Esophagus squamous epithelium (tissue), 5 donors: ENCODE measurements at places on chromosomes 4 and X.

- DNase-seq: no peak
Observed at GRCh38 chrX:71629467-71629866, 11.2 kb upstream of the CXCR3 start.

GRCh38 chr4:173748353-173748752 lies 218.3 kb upstream of the HAND2 start:
- DNase-seq: no peak

DNA sequence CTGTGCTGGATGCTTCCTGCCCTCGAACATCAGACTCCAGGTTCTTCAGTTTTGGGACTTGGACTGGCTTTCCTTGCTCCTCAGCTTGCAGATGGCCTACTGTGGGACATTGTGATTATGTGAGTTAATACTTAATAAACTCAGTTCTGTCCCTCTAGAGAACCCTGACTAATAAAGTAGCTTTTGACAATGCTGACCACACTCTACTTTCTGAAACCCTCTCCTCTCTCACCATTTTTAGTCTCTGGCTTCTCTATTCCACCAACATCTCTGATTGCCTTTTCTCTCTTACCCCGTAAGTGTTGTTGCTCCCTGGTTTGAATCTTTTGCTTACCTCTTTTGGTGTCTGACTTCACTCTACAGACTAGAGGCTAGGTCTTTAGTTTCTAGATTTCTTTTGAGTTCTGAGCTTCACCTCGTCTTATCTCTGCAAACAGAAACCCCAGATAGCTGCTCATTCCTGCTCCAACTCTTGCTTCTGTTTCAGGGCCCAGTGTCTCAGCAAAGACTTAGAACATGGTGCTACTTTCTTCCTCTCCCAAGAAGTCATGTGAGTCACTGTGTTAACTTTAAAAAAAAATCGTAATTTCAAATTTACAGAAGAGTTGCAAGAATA lies 11.4 kb downstream of the TMSB4X start:
- no peak for DNase-seq

GRCh38 chr4:131427000-131427399 lies 1722.1 kb upstream of the PCDH10 start:
- no peak for DNase-seq

GRCh38 chrX:65586491-65586890 lies 51.9 kb upstream of the LAS1L start:
- DNase-seq: no peak

- no peak for DNase-seq
Observed at GRCh38 chrX:119690921-119691716, 1.8 kb downstream of the SEPTIN6 start.

GRCh38 chr4:95867919-95868318 lies 28.0 kb downstream of the PDHA2 start:
- no peak for DNase-seq

DNA sequence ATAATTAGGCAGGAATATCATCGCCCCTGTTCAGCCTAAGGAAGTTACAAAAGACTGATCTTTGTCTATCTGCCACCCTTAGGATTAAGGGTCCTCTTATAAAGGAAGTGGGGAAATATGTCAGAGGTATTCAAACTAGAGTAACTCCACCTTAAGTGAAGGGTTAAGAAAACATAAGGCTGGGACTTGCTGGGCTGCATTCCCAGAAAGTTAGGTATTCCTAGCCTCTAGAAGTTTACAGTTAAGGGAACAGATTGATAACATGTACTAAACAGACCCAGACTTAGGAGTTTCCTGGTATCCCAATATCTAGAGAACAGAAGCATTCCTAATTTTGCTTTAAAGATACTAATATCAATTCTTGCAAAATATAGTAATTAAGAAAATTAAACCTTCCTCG lies 6.0 kb downstream of the CXCL2 start:
- DNase-seq: no peak

GRCh38 chr4:83212041-83212851 lies 72.4 kb downstream of the COQ2 start:
- DNase-seq: no peak

DNA sequence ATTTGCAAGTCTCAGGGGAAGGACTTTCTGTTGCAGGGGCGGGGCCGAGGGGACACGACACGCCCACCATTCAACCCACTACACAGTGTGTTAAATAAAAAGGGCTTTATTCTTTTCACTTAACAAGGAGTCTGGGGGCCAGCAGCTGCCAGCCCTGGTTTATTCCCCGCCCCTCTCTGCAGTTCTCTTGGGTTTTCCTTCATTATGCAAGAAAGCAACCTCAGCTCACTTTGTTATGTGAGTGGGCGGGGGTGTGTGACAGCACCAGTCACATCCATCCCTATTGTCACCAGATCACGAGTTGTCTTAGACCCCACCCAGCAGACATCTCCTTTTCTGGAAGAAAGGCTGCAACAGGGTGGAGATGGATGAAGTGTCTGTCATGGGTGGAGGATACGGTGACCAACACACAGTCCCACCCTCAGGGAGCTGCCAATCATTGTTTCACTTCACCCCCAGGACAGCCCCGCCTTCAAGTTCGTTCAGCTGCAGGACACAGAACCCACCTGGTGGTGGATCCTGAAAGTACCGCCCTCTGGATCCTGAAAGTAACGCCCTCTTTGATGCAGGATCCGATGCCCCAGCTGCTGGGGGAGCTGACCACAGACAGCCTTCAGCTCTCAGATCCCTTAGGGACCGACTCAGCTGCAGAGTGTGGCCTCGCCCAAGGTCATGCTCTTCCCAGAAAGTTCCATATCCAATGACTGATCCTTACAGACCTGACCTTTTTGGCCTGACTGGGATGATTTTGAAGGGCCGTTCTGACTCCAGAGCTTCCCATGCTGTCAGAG lies 79.6 kb downstream of the SMIM20 start:
- DNase-seq: no peak

DNA sequence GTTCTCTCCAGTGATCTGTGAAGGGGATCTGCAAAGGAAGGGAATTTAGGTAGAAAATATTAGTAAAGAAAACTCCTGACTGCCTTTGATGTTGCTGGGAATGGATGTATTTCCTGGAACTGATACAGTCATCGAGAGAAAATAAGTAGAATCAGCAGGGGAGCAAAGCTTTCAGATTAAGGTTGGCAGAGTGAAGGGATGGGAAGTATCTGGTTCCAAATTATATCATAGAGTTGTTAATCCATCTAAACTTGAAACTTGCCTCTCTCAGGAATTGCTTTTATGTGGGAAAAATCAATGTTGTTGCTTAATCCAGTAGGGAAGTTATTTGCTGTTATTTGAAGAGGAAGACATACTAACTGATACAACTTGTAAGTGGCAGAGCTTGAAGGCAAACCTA lies 19.3 kb downstream of the EPHA5 start:
- DNase-seq: no peak

DNA sequence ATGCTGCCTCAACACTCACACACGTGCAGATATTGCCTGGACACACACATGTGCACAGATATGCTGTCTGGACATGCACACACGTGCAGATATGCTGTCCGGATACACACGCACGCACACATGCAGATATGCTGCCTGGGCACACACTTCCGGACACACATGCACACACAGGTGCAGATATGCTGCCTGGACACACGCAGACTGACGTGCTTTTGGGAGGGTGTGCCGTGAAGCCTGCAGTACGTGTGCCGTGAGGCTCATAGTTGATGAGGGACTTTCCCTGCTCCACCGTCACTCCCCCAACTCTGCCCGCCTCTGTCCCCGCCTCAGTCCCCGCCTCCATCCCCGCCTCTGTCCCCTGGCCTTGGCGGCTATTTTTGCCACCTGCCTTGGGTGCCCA lies 14.7 kb downstream of the FGFRL1 start:
- DNase-seq: no peak

DNA sequence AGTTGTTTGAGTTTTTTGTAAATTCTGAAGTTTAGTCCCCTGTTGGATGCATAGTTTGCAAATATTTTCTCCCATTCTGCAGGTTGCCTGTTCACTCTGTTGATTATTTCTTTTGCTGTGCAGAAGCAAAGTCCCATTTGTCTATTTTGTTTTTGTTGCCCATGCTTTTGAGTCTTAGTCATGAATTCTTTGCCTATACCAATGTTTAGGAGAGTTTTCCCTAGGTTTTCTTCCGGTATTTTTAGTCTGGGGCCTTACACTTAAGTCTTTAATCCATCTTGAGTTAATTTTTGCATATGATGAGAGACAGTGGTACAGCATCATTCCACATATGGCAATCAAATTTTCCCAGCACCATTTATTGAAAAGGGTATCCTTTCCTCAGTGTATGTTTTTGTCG lies 405.8 kb upstream of the RPS6KA3 start:
- no peak for DNase-seq

- no peak for DNase-seq
Observed at GRCh38 chrX:136021903-136022302, 36.7 kb downstream of the SLC9A6 start.

- no peak for DNase-seq
Observed at GRCh38 chr4:68426516-68426915, 20.7 kb upstream of the TMPRSS11E start.

GRCh38 chr4:186149872-186150271 lies 41.5 kb upstream of the CYP4V2 start:
- no peak for DNase-seq

GRCh38 chr4:53120778-53121177 lies 245.1 kb downstream of the SCFD2 start:
- no peak for DNase-seq

GRCh38 chr4:158018831-158019230 lies 154.0 kb downstream of the GASK1B start:
- no peak for DNase-seq

GRCh38 chr4:149987330-149988086 lies 90.7 kb upstream of the DCLK2 start:
- no peak for DNase-seq

DNA sequence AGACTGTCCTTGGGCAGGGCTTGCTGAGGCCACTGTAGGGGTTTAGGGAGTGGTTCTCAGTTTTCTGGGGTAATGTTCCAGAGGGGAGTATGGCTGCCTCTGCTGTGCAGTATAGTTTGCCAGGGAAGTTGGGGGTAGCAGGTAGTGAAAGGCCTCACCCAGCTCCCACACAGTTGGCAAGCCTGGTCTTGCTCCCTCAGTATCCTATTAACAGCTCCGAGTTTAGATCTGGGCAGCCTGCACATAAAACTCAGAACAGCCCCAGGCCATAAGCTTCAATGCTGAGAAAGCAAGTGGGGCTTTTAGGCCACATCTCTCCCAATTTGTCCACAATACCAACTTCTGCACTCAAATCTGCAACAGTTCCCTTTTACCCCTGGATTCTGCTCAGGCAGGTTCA lies 205.2 kb downstream of the GALNTL6 start:
- DNase-seq: no peak

- no peak for DNase-seq
Observed at GRCh38 chr4:47674144-47674543, 163.7 kb downstream of the CORIN start.

DNA sequence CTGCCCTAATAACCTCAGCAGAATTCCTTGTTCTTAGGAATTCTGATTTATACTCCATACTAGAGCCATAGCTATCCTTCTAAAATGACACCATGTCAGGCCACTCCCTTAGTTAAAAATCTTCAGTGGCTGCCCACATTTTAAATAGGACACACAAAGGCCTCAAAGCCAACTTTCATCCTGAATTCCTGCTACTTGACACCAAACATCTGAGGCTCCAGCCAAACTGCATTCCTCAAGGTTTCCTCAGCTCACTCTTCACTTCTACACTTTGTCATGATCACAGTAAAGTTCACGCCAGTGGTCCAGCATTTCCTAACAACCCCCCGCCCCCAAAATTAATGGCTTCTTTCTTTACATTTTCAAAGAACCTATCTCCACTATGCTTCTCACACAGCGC lies 124.3 kb downstream of the ADGRA3 start:
- DNase-seq: no peak

- no peak for DNase-seq
Observed at GRCh38 chrX:18455384-18455783, 30.0 kb downstream of the CDKL5 start.

GRCh38 chr4:113607147-113607720 lies 154.3 kb downstream of the CAMK2D start:
- no peak for DNase-seq

DNA sequence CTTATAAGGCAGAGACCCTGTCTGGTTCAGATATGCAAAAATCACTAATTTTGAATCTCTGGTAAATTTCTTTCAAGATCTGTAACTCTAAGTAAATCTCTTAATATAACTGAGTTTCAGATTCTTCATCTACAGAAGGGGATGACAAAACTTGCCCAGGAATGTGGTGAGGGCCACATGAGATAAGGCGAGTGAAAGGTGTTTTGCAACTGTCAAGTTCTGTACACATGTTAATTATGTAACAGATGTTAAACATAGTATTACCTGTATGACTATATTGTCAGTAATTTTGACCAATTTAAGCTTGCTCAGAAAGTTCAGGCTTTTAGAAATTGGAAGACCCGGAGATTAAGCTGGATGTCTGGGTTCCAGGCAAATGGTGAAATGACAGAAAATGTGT lies 549 bp upstream of the GLRB start:
- DNase-seq: no peak

DNA sequence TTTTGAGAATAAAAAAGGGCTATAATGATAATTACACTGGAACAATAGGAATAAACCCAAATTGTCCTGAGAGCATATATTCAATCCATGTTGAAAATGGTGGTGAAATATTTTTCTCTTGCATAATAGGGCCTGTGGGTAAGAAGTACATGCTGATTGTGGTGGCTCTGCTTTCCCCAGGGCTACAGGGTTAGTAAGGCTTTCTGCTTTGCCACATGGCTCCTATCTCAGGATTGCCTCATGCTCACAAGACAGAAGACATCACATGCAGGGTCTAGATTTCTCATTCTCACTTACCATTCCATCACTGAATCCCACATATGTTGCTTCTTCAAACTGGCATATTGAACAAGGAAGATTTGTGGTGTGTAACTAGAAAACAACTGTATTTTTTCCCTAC lies 12.4 kb upstream of the VEGFC start:
- no peak for DNase-seq

DNA sequence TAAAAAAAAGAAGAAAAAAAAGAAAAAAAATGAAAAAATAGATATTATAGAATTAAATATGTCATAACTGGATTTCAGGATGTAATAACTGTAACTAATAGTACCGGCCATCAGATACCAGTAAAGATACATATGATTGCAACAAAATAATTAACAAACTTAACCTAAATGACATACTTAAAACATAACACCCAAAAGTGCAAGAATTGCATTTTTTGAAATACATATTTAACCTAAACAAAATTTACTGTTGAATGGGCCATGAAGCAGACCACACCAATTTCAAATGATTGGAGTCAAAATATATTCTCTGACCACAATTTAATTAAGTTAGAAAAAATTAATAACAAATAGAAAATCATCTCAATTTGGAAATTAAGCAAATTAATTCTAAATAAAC lies 33.1 kb downstream of the GABRA3 start:
- DNase-seq: no peak

DNA sequence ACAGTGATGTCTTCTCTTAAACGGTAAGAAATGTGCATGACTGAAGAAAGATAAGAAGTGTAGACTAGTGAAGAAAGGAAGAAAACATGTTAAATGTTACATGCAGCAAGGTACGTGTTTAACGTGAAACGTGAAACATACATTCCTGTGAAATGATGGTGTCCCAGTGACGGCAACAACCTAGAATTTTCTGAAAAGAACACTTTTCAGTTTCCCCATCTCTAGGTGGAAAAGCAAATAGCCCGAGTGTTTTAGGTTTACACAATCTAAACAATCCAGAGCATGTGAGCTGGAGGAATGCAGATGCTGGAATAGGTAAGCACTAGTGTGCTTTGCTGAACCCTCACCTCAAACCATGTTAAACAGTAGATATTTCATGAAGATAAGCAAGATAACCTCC lies 60.7 kb downstream of the CLNK start:
- DNase-seq: no peak

GRCh38 chrX:24870143-24870542 lies 145.6 kb downstream of the ARX start:
- DNase-seq: no peak

- DNase-seq: no peak
Observed at GRCh38 chr4:104451573-104451972, 43.1 kb downstream of the CXXC4 start.
